ENCODE measurements at places on chromosomes 12 and 14. TPM values are rescaled to one million over a fixed set of nuclear protein-coding genes. Genes with fewer than 3 reads are reported as not detected.

DNA sequence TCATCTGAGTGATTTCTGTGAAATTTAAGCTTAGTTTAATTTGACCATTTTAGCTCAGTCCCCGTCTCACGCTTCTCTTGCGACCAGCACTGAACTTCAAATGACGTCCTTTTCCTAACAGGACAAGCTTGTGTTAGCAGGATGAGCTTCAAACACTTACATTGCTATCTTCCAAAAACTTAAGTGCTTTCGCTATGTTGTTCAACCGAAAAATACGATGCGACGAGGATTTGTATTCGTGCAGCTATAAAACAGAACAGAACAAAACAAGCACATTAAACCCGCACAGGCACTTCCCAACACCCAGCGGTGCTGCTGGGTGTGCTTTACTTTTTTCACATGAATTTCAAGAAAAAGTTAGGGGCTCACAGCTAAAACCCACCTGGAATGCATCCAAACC is 64.2 kb upstream of the DICER1 start:
- H3K4me3 ChIP-seq: no peak overlapping the region
- no peaks in the 10 kb centered on the region for H3K36me3 ChIP-seq
- DNase-seq: no peak
- no peak overlapping the region for H3K27ac ChIP-seq
- no peaks in the 10 kb centered on the region for H3K4me1 ChIP-seq

DNA sequence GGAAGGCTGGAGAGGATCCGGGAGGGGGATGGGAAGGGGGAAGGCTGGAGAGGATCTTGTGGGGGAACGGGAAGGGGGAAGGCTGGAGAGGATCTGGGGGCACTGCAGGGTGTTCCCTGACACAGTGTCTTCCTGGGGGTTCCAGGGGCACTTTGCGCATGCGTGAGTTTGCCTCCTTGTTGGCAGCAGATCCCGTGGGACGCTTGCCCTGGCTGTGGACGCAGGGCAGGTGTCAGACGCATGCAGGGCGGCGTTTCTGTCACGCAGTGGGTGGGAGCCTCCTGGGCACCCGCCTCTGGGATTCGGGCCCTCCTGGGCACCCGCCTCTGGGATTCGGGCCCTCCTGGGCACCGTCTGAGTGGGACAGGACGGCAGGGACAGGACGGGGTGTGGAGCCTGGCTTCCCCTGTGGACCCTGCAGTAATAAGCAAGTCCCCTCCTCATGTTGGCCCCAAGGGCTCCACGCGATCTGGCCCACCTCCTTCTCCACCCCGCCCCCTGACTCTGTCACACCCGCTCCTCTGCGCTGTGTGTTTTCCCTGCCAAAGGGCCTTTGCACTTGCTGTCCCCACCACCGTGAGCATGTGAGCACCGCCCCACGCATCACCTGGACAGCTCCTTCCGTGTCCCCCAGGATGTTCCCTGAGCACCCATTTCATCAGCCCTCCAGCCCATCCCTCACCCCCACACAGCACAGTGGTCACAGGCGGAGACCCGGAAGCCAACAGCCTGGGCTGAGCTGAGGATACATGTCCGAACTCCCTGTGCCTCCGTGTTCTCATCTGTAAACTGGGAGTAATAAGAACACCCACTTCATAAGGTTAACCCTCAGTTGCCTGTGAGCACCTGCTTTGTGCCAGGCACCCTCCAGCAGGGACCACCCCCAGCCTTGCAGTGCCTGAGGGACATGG is 4.4 kb downstream of the MMP17 start:
- no peak overlapping the region for H3K27ac ChIP-seq
- H3K36me3 ChIP-seq: no peaks in the 10 kb centered on the region
- no peaks in the 10 kb centered on the region for H3K27me3 ChIP-seq
- peaks cover 27% of the 10 kb centered on the region for H3K4me1 ChIP-seq
- no peak overlapping the region for H3K4me3 ChIP-seq

C3AR1 gene
- 0.15 TPM for total RNA-seq

DNA sequence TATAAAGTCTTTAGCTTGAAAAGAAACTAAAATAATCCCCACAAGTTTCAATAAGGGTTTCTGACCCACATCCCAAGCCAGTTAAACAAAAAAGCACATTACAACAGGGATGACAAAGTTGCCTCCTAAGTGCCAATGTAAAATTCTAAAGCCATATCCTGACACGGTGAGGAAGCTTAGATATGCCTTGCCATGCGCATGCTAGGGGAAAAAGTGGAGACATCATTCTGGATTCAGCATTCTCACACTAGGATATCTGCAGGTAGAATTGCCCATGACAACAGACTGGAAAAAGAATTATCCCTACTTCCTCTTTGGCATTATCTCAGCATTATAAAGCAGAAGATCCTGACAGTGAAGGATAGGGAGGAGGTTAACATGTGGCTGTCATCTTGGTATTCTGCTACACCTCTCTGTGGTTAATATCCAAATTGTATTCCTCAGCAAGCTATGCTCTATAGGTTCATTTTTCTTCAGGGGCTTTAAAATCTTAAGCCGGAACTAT is 4.9 kb downstream of the DUSP6 start:
- no peak overlapping the region for H3K27ac ChIP-seq
- H3K4me3 ChIP-seq: no peak overlapping the region
- no peaks in the 10 kb centered on the region for H3K27me3 ChIP-seq
- peaks cover 53% of the 10 kb centered on the region for H3K4me1 ChIP-seq

DNA sequence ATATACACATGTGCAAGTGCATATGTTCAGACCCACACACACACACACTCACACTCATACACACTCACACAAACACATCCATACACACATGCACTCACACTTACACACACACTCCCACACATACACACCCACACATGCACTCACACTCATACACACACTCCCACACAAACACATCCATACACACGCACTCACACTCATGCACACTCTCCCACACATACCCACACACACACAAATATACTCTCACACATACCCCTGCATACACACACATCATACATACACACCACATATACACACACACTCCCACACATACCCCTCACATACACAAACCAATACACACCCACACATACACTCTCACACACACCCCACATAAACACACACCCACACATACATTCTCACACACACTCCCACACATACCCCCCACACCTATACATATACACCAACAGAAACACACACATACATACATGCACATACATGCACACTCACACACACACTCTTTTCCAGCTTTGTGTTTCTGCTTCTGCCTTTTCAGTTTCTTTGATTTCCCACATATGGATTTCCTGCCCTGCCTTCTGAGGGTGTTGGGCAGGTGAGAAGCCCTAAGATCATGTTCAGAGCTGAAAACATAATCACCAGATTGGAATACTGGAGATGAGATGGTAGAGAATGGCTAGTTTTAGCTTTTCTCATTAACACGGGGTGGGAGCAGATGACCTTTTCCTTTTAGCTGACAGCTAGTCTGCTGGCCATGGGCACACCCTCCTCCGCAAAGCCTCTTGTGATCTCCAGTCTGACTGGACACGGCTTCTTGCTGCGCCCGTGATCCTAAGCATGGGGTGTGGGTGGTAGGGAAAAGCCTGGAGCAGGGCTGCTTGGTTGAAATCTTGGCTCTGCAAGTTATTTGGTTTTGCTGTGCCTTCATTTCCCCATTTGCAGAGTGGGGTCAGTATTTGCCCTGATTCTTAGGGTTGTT is 214.0 kb downstream of the CHST11 start:
- H3K4me3 ChIP-seq: no peak overlapping the region
- no peaks in the 10 kb centered on the region for H3K27me3 ChIP-seq
- no peaks in the 10 kb centered on the region for H3K36me3 ChIP-seq
- H3K4me1 ChIP-seq: peaks cover 39% of the 10 kb centered on the region

GRCh38 chr12:118256352-118256751 is 116.4 kb downstream of the TAOK3 start:
- H3K4me3 ChIP-seq: no peak overlapping the region
- peaks cover 19% of the 10 kb centered on the region for H3K36me3 ChIP-seq
- no peak for DNase-seq
- no peaks in the 10 kb centered on the region for H3K4me1 ChIP-seq
- no peak overlapping the region for H3K27ac ChIP-seq

DNA sequence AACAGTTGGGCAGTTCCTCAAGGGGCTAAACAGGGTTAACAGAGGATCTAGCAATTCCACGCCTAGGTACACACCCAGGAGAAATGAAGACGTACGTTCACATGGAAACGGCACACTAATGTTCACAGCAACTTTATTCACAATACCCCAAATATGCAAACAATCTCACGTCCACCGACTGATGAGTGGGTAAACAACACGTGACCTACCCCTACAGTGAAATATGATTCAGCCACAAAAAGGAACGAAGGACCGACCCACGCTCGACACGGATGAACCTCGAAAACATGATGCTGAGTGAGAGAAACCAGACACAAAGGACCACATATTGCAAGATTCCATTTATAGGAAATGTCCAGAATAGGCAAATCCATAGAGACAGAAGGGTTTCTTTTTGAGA is 112.7 kb downstream of the NCOR2 start:
- no peaks in the 10 kb centered on the region for H3K36me3 ChIP-seq
- no peak overlapping the region for H3K4me3 ChIP-seq
- peaks cover 73% of the 10 kb centered on the region for H3K4me1 ChIP-seq
- DNase-seq: peak; percentile 54

DNA sequence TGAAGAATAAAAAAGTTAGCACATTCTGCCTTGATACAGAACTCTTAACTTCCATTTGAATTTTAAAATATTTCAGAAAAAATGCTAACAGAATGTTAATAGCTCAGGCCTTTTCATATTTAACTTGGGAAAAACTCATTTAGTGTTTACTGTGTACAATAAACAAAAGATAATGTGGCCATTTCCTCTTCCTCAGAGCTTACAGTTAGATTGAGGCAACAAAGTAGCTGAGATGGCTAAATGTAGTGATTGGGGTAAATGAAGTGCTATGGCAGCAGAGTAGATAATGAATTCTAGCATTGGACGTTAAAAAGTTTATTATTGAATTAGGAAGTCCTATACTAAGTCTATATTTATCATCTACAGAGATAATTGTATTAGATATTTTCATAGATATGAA is 12.7 kb downstream of the CPSF2 start:
- peaks cover 20% of the 10 kb centered on the region for H3K36me3 ChIP-seq
- no peak overlapping the region for H3K4me3 ChIP-seq
- no peaks in the 10 kb centered on the region for H3K27me3 ChIP-seq

ADAM21 gene
- total RNA-seq: not detected

CHGA gene
- total RNA-seq: not detected

- H3K4me3 ChIP-seq: no peak overlapping the region
- no peaks in the 10 kb centered on the region for H3K36me3 ChIP-seq
- no peaks in the 10 kb centered on the region for H3K27me3 ChIP-seq
These were observed 108.0 kb downstream of the PPP2R5E start for GRCh38 chr14:63435204-63435603.

GRCh38 chr12:53806721-53807120 is 54.9 kb upstream of the CISTR start:
- no peaks in the 10 kb centered on the region for H3K4me1 ChIP-seq
- no peak overlapping the region for H3K27ac ChIP-seq
- DNase-seq: no peak
- H3K4me3 ChIP-seq: no peak overlapping the region
- peaks cover 6% of the 10 kb centered on the region for H3K27me3 ChIP-seq
- no peaks in the 10 kb centered on the region for H3K36me3 ChIP-seq

CAPZA3 gene
- total RNA-seq: not detected

SERPINA10 gene
- total RNA-seq: not detected

HOXC6 gene
- not detected for total RNA-seq

DNA sequence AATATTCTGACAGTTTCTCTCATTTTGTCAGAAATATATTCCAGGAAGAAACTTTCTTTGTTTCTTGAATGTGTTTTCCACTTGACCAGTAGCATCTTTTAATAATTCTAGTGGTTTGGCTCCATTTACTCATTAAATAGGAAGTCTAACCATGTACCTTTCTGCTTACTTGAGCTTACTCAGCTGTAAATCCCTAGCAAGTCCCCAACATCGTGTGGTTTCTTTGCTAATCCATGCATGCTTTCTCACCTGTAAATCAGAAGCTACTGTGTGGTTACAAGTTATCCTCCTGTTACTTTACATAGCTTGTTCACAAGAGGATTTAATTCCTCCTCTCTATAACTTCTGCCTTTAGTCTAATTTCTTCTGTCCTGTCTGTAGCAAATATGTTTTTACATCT is 227.7 kb downstream of the FSCB start:
- H3K36me3 ChIP-seq: no peaks in the 10 kb centered on the region
- H3K4me1 ChIP-seq: no peaks in the 10 kb centered on the region
- no peaks in the 10 kb centered on the region for H3K27me3 ChIP-seq
- no peak overlapping the region for H3K4me3 ChIP-seq
- no peak overlapping the region for H3K27ac ChIP-seq
- DNase-seq: no peak

- DNase-seq: no peak
- H3K4me3 ChIP-seq: no peak overlapping the region
- H3K4me1 ChIP-seq: no peaks in the 10 kb centered on the region
These were observed 196.4 kb downstream of the TMTC3 start for GRCh38 chr12:88338486-88338885.

DNA sequence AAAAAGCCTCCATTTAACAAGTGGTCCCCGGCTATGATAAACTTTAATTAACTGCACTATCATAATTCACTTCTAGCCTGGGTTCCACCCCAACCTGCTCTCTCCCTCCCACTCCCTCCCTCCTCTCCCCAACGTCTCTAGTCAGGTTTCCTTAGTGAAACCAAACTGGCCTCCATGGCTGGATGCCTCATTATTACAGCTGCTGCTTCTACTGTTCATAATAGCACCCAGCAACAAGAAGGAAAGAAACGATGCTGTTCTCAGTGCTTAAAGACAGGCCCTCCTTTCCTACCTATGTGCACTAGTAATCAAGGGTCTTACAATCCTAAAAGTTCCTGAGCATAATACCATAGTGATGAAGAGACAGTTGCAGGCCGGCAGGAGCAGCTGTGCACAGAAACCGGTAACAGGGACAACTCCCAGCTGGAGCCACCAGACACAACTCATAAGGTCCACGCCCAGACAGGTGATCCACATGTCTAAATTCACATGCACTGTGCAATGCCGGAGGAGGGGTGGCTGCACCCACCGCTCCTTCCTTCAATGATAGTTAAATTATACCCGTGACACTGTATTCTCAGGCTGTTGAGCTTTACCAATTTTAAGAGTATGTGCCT is 6.2 kb downstream of the IRF2BPL start:
- no peaks in the 10 kb centered on the region for H3K36me3 ChIP-seq
- DNase-seq: no peak
- no peaks in the 10 kb centered on the region for H3K27me3 ChIP-seq
- H3K27ac ChIP-seq: no peak overlapping the region

DNA sequence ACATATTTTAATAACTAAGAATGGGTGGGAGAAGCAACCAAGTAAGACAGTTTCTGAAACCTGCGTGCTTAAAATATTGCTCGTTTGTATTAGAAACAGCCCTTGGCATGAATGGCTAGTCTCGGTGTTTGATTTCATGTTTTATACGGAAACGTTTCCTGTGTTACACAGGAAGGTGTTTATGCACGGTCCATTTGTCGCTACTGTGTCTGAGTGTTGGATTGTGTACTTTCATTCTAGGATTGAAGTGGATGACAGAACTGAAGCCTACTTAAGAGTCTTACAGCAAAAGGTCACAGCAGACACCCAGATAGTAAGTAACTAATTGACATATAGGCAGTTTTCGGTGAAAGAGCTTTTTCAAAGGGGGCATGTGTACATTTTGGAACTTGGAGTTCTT is 19.6 kb downstream of the PIWIL1 start:
- no peak overlapping the region for H3K27ac ChIP-seq
- H3K4me1 ChIP-seq: no peaks in the 10 kb centered on the region
- H3K27me3 ChIP-seq: no peaks in the 10 kb centered on the region
- H3K36me3 ChIP-seq: no peaks in the 10 kb centered on the region
- no peak for DNase-seq

Data from B cell (primary cell).